Stimulated activated CD4-positive, alpha-beta T cell treated with anti-CD3 and anti-CD28 coated beads, Interleukin-2, amount 100 ng/mL, for 24 hours (primary cell): ENCODE measurements at places on chromosomes 5 and 9.

GRCh38 chr5:14741801-14742440, 77.4 kb downstream of the OTULIN start:
- DNase-seq, result no peak

- DNase-seq, result no peak
Measured at GRCh38 chr9:36676778-36677485, 104.2 kb downstream of the MELK start.

DNA sequence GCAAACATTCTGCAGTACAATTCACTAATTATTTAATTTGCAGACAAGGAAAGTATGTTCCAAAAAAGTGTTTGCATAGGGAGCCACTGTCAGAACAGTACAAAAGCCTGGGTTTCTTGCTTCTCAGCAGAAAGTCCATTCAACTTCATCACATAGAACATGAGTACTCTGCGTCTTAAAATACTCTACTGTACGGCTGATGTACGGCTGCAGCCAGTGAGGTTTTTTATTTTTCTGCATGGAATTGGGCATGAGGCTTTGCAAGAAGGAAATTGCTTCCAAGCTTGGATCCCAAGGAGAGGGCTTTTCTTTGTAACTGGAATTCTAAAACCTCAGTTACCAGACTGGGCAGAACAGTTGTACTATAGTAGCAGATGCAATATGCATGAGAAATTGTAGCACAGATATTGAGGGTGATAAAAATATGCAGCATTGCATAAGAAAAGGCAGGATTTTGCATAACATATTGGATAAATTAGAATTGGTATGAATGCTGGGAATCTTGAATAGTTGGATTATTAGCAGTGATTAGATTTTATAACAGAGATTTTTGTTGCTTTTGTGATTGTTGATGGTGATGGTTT, 178.1 kb upstream of the CDH9 start:
- DNase-seq, result no peak

DNA sequence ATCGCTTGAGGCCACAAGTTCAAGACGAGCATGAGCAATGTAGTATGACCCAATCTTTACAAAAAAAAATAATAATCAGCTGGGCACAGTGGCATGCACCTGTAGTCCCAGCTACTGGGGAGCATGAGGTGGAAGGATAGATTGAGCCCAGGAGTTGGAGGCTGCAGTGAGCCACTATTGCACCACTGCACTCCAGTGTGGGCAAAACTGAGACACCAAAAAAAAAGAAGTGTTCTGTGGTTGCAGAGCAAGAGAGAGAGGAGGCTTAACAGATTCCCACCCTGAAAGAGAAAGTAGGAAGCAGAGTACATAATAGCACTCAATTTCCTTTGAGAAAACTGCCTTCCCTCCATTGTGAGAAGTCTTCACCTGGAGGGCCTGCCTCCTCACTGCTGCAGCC, 52.6 kb downstream of the ALDH7A1 start:
- DNase-seq, result no peak

- DNase-seq, result no peak
Measured at GRCh38 chr5:125486634-125487033, 740.2 kb upstream of the ZNF608 start.

- no peak for DNase-seq
Measured at GRCh38 chr5:168086104-168086610, 205.3 kb upstream of the WWC1 start.

DNA sequence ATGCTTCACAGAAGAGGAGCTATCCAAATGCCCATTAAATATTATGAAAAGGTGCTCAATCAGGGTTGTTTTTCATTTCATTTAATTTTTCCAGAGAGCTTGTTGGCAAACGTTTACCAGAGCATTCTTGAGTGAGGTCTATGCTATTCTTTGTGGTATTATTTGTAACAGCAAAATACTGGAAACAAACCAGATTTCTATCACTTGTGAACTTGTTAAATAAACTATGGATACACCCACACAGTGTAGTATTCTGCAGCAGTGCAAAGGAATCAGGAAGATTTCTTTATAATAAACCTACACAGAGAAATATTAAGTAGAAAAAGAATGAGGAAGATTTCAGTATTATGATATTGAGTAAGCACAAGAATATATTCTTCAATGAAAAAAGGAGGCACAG, 15.0 kb upstream of the SLC1A1 start:
- no peak for DNase-seq

GRCh38 chr9:109098960-109099308, 20.8 kb downstream of the TMEM245 start:
- no peak for DNase-seq

DNA sequence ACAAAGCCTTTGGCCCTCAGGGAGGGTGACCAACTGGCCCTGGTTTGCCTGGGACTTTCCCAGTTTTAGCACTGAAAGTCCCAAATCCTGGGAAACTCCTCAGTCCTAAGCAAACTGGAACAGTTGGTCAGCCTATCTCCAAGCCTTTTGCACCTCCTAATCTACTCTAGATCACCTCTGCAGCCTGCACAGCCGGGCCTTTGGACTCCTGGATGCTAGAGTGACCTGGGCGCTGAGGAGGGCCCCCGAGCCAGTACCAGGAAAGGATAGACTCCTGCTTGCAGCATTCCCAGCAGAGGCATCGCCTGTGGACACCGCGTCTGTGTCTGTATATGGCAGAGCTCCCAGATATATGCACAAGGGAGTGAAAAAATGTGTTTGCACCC, 15.1 kb downstream of the IRF1 start:
- no peak for DNase-seq
